ENCODE measurements at places on chromosomes 11 and 22.

DNA sequence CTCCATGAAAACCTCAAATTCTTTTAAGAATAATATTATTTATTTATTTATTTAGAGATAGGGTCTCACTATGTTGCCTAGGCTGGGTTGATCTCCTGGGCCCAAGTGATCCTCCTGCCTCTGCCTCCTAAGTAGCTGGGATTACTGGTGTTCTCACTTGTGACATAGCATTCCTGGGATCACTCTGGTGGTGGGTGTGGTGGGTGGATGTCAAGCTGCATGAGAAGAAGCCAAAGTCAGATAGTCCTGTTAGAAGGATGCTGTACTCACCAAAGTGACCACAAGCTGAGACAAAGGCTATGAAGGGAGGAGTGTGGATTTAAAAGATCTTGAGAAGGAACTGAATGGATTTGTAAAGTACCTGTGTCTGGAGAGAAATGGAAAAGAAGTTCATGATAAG lies 87.9 kb upstream of the SPON1 start:
- no peak for DNase-seq

DNA sequence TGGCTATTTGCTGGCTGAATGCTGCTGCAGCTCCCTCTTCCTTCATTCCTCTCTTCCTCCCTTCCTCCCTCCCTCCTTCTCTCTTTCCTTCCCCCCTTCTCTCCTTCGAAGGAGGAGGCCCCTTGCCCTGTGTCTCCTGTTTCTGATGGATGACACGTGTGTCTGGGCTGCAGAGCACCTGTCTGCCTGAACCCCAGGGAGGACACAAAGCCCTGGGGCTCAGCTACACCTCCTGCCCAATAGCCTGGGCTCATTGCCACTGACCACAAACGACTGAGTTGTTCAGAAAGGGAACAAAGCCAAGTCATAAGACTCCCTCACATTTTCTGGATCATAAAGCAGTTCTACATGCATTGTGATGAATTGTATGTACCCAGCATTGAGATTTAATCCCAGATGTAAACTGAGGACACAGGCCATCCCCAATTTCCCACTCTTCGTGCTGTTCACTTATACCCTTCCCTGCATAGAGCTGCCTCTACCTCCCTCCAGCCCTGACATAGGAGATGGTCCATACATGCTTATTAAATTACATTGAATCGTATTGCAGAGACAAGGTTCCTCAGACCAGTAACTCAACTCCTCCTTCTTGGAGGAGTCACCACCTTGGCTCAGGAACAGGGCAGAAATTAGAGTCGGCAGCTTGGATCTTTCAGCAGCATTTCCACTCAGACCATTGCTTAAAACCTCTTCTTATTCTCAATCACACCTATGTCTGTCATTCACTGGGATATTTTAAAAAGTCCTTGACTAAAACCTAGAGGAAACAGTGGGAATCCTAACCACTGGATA lies 1.2 kb downstream of the CSRP3 start:
- no peak for DNase-seq

GRCh38 chr22:47044722-47045535 lies 282.5 kb downstream of the TBC1D22A start:
- DNase-seq, result no peak

GRCh38 chr22:20905415-20906386 lies 11.5 kb upstream of the CRKL start:
- DNase-seq, result no peak

GRCh38 chr11:1851468-1852180 lies 1.3 kb upstream of the LSP1 start:
- no peak for DNase-seq

GRCh38 chr22:24198682-24199052 lies 17.4 kb downstream of the SUSD2 start:
- DNase-seq, result no peak

- no peak for DNase-seq
Measured at GRCh38 chr11:26287067-26287518, 44.8 kb upstream of the ANO3 start.

GRCh38 chr11:124608147-124608546 lies 3.1 kb upstream of the PANX3 start:
- no peak for DNase-seq

Data from HEK293T (cell line).